Stimulated activated CD8-positive, alpha-beta memory T cell treated with anti-CD3 and anti-CD28 coated beads, Interleukin-4, amount 100 ng/mL, for 1 hour (primary cell): ENCODE measurements at places on chromosomes 4 and X.

- DNase-seq, result no peak
These were observed 4.0 kb downstream of the PPM1K start for GRCh38 chr4:88280228-88280795.

DNA sequence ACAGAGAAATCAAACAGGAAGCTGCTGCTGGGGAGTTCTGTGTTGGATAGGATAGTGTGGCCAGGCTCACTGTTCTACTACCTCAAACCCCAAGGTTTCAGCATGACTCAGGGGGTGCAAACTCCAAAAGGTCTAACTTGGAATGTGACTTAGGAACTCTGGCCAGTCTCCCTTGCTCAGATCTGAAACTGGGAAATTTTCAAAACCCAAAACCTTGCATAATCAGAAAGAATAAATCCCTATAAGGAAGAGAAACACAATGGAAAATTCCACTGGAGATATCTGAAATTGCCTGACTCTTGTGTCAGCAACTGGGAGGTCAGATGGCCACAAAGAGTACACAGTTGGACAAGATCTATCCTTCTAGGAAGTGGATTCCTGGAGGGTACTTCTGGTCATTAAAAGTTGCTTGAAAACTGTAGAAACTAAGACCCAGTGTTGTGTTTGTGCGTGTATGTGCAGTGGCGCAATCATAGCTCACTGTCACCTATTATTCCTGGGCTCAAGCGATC is 58.0 kb downstream of the PPEF2 start:
- DNase-seq, result no peak

GRCh38 chr4:31678356-31678755 is 958.2 kb downstream of the PCDH7 start:
- DNase-seq, result no peak

GRCh38 chr4:33998291-33998690 is 2246.0 kb downstream of the ARAP2 start:
- DNase-seq, result no peak

DNA sequence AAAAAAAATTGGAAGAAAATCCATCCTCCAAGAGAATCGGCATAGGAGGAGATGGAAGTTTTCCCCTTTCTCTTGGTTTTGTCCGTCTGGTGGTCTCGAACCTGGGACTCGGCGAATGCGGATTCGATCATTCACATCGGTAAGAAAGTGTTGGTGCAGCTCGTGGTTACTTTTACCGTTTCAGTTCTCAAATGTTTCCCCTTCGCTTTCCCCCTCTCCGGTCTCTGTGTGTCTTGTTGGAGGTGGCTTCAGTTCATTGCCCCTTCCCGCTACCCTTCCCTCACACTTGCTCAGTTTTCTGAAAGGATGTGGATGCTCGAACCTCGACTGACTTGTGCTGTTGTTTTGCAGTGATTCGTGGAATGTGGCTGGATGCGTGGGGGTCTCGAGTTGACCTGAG is 840 bp downstream of the GRID2 start:
- no peak for DNase-seq
